ENCODE measurements at places on chromosomes 5 and 9. TPM values are rescaled to one million over a fixed set of nuclear protein-coding genes. Genes with fewer than 3 reads are reported as not detected.
A peak's percentile ranks its signal among the peaks of the same experiment; 100 is the strongest.

- no peak for DNase-seq
Observed at GRCh38 chr9:121325387-121325786, 44.7 kb downstream of the STOM start.

CLIC3 gene
- total RNA-seq: 2.6 TPM

- DNase-seq: no peak
Observed at GRCh38 chr5:95925378-95925744, 36.3 kb downstream of the ELL2 start.

- DNase-seq: peak; percentile 59
Observed at GRCh38 chr5:175657593-175658271, at the start of gene HRH2. Gene HRH2 (plus strand): TSS chr5:175658071. CDS start chr5:175683234, 25,163 bp downstream.

GRCh38 chr5:130693509-130693908 lies 471.5 kb downstream of the HINT1 start:
- DNase-seq: no peak

DNA sequence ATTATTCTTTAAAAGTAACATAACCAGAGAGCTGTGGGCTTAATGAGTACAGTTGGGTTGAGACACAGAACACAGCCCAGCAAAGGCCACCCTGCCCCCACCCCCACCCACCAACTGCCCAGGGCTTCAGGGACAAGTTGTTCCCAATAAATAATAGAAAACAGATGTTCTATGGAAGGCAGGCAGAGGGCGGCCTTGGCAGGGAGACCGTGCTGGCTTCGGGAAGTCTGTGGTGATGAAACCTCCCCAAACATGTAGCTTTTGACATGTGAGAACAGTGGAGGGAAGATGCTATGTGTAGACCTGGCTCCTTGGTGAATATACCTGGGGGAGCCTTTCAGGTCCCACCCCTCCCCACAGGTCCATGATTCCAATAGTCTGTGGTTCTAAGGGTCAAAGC lies 10.0 kb downstream of the TRAF1 start:
- peak; percentile 64 for DNase-seq

NUP214 gene
- total RNA-seq: 30.8 TPM

DNA sequence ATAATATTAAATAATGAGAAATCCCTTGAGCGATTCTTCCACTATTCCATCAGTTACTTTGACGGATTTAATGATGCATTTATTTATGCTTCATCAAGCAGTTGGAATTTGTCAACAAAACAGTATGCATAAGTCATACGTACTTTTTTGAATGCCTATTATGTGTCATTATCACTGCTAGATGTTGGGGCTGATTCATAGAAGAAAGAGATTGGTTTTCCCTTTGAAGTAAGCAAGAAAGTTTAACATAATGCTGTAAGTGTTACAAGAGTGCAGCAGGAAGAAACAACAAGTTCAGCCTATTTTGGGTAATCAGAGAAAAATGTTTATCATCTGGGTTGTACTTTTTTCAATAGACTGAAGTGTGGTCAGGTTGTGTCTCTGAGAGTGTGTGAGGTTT lies 121.2 kb upstream of the RANBP3L start:
- DNase-seq: no peak

KCNMB1 gene
- 6.0 TPM for total RNA-seq

- no peak for DNase-seq
Observed at GRCh38 chr5:72812488-72812887, 4.0 kb upstream of the TNPO1 start.

GRCh38 chr5:111411301-111411700 lies 101.0 kb downstream of the STARD4 start:
- DNase-seq: no peak

LHFPL2 gene
- 12.5 TPM for total RNA-seq

IQGAP2 gene
- 11.6 TPM for total RNA-seq

RPL35 gene
- 814 TPM for total RNA-seq

- DNase-seq: no peak
Observed at GRCh38 chr5:55347786-55348185, 40.0 kb downstream of the MTREX start.

GRCh38 chr5:50325237-50325832 lies 115.8 kb downstream of the EMB start:
- DNase-seq: no peak

- no peak for DNase-seq
Observed at GRCh38 chr5:83720836-83721537, at the start of gene HAPLN1. Gene HAPLN1 (minus strand): TSS chr5:83720855. CDS start chr5:83673523, 47,332 bp downstream.

ZNF366 gene
- 7.0 TPM for total RNA-seq

PCDHB8 gene
- total RNA-seq: 2.6 TPM

DNA sequence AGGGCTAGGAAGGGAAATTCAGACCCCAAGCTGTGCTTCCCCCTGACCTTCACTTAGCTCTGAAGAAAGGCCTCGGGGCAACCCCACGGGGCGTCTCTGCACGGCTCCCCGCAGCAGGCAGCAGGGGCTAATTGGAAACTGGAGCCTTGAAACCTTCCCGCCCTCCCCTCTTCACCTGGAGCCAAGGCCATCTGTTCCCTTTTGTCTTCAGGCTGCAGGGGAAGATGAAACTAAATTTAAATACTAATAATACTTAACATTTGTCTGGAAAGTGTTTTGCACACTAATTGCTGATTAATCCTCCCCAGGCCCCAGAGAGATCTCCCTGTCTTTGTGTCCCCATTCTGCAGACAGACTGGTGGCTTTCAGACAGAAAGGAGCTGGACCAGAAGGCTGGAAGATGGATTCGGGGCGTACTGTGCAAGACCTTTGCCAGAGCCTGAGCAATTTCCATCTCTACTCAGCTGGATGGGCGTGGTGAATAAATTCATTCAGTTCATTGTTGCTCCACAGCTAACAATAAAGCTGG lies 34.1 kb upstream of the CPLX2 start:
- DNase-seq: no peak

DNA sequence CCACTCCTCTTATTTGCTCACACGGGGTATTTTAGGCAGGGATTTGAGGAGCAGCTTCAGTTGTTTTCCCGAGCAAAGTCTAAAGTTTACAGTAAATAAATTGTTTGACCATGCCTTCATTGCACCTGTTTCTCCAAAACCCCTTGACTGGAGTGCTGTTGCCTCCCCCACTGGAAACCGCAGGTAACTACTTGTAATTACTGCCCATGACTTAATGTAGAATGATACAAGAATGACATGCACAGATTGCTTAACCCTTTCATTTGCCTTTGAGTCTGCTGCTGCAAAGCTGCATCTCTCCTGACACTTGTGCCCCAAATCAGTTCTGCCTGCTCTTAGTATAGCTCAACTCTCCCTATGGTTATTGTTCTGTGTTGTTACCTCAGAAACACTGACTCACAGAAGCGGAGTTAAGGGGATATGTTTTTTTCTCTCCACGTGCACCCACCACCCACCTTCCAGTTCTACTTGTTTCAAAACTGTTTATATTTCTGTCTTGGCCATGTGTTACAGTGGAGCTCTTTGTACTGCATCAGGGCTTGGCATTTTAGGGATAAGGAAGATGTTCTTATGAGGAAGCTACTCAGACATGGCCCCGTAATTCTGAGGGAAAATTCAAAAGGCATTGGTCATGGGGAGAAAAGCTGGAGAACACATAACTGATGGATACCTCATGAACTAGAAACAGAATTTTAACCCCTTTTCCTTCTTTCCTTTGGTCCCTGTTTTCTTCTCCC lies 2.3 kb downstream of the ADRB2 start:
- no peak for DNase-seq

DNA sequence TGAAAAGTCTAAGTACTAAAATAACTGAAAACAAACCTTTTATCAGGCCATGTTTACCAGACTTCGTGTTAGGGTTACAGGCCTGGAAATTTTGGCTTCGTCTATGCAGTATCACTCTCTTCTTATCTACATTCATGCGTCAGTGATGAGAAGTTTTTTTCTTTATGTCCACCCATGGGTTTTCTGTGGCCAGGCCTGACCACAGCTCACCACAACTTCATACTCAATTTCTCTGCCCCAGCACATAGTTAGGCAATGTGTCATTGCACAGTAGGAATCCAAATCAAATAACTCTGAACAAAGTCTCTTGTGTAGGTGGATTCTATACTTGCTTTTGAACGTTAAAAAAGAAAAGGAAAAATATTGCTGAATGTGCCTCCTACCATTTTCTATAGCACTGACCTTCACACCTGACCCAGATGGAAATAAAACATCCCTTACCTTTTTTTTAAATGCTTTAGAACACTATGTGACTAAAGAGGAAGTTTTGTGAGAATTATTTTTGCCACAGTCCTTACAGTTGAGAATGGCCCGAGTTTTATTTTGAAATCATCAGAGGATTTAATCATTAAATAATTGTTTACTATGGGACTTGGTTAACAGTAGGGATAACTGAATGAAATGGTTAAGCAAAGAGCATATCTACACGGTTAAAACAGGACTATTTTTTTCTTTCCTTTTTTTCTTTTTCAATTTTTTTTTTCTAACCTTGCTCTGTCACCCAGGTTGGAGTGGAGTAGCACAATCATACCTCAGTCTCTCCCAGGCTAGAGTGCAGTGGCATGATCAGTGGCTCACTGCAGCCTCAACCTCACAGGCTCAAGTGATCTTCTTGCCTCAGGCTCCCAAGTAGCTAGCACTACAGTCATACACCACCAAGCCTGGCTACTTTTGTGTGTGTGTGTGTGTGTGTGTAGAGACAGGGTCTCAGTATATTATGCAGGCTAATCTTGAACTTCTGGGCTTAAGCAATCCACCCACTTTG lies 1247.0 kb upstream of the ACO1 start:
- no peak for DNase-seq

MVB12B gene
- total RNA-seq: 9.7 TPM

- DNase-seq: no peak
Observed at GRCh38 chr9:119273325-119273904, 95.8 kb downstream of the BRINP1 start.

GRCh38 chr5:77893225-77893860 lies 117.2 kb upstream of the TBCA start:
- DNase-seq: peak; percentile 45

MARVELD2 gene
- total RNA-seq: 2.0 TPM

STPG3 gene
- total RNA-seq: 0.59 TPM

DNA sequence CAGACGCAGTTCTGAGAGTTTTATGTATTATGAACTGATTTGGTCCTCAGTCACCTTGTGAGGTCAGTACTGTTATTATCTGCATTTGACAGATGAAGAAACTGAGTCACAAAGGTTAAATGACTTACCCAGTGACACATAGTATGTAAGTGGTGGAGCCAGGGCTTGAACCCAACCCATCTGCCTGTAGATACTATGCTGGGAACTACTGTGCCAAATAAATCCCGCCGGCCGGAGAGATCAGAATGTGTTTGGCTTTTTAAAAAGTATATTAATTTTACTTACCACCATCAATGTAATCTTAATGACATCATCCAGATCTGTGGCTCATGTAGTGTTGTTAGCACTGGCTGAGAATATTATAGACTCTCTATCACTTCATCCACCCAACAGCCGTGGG lies 80.8 kb downstream of the ZNF618 start:
- DNase-seq: no peak

- no peak for DNase-seq
Observed at GRCh38 chr9:132637351-132637750, 32.4 kb downstream of the DDX31 start.

TRPM6 gene
- 0.71 TPM for total RNA-seq

DNA sequence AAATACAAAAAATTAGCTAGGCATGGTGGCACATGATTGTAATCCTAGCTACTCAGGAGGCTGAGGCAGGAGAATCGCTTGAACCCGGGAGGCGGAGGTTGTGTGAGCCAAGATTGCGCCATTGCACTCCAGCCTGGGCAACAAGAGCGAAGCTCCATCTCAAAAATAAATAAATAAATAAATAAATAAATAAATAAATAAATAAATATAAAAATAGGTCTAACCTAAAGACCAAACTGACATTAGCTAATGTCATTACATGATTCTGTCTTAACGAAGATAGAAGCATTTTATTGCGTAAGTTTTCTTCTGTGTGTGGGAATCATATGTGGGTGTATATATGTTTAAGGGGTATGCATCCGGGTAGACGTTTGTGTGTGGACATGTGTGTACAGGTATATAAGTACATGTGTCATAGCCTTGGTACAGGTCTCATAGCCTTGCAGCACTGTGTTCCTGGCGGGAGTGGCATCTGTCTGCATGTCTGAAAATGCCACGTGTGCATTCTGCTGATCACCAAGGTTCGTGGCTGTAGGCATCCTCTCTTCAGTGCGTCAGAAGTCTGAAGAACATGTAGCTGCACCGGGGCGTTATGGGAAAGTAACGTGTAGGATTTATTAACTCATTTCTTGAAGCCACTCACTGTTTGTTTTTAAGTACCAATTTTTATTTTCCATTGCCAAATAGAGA lies 298.1 kb downstream of the NR3C1 start:
- DNase-seq: no peak

PAEP gene
- total RNA-seq: not detected

IFNA13 gene
- not detected for total RNA-seq

DNA sequence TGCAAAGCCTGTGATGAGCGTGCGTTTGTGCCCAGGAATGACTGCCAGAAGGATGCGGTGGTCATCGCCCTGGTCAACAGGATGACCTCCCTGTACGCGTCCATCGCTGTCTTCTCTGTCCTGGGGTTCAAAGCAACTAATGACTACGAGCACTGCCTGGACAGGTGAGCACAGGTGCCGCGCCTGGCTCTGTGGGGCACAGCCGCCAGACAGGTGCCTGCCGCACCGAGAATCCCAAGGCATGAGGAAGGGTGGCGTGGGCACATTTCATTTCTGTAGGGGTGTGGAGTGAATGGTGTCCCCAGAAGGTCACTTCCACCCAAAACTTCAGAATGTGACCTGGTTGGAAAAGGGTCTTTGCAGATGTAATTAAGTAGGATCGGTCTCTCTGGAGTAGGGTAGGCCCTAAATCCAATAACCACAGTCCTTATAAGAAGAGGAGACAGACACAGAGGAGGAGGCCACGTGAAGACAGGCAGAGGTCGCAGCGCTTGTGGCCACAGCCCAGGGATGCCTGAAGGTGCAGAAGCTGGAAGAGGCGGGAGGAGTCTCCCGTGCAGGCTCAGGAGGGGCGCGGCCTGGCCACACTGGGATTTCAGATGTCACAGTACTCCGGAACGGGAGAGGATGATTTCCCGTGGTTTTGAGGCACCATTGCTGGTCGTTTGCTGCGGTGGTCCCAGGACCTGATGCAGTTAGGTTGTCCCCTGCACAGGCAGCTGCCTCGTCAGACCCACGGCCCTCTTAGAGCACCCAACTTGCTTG lies 15.5 kb downstream of the SLC6A18 start:
- no peak for DNase-seq

DNA sequence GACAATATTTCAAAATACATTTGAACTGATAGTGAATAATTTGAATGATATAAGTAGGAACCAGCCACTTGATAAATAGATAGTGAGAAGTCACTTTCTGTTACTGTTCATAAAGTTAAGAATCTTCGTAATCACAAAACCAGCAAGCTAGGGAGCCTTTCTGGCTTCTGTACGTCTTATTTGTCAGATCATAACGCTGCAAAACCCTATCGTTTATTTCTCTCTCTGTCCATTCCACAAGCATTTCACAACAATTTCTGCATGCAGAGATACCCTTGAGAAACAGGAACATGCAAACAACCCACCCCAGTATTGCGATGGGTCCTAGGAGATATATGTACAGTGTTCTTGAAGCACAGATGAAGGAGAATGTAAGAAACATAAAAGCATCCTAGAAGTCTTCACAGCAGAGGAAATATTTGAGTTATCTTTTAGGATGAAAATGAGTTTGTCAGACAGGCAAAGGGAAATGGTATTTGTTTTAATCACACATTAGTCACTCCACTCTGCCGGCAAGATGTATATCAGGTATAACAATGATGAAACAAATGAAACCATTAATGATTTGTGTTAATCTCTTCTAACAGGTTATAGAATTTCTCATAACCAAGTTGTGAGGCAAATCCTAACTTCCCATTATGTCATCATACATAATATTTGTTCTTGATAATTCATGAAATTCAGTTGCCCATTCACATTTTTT lies 668.7 kb upstream of the FTMT start:
- no peak for DNase-seq

- no peak for DNase-seq
Observed at GRCh38 chr5:139481580-139482049, 943 bp downstream of the STING1 start.

MEIKIN gene
- total RNA-seq: not detected

Data from left cardiac atrium (tissue), 4 donors.